Mesothelial cell of epicardium (in vitro differentiated cells): ENCODE measurements at places on chromosomes 5 and 9.

- DNase-seq, result no peak
Observed at GRCh38 chr5:36881807-36882206, 5.2 kb downstream of the NIPBL start.

GRCh38 chr5:62780230-62780629, 201.6 kb downstream of the LRRC70 start:
- DNase-seq, result no peak

- no peak for DNase-seq
Observed at GRCh38 chr5:118611332-118611945, 376.9 kb downstream of the DTWD2 start.

GRCh38 chr9:95574866-95575553, 58.2 kb upstream of the PTCH1 start:
- DNase-seq, result no peak

DNA sequence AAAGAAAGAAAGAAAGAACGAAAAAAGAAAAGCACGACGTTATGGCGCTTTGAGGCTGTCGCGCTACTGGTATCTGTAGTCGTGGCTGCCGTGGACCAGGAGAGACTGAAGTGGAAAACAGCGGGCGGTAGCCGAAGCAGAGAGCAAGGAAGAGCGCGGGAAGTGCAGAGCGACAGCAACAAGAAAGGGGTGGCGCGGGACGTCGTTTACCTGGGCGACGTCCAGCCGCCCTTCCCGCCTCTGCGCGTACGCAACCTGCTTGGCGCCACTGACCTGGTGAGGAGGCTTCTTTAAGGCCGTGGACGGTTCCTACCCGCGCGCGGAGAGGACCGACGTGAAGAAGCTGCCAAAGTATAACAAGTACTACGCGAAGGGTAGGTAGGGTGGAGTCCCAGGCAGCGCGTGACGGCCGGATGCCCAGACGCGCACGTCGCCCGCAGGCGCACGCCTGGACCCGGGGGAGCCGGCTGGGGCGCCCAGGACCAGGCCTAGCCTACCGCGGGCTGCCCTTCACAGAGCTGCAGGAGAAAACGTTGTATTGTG, 15.4 kb downstream of the CCL28 start:
- no peak for DNase-seq

DNA sequence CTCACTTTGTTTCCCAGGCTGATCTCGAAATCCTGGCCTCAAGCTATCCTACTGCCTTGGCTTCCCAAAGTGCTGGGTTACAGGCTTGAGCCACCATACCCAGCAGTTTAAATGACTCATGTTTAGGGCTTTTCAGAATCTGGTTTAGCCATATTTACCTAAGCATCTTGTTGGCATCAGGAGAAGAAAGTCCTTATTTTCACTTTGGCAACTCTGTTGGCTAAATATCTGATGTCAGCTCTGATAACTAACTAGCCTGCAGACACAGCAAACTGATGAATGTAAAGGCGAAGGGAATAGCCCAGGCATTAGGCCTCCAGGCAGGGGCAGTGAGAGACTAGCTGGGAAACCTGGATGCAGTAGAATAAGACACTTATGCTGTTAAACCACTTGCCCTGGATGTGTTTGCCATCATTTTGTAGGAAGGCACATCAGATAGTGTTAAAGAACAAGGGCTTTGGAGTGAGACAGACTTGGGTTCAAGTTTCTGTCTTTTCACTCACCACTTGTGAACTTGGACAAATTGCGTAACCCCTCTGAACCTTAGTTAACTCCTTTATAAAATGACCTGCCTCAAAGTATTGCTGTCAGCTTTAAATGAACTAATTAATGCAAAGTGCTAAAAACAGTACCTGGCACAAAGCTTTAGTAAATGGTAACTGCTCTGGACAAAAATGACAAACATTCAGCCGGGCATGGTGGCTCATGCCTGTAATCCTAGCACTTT, 34.7 kb upstream of the GARNL3 start:
- DNase-seq, result no peak

DNA sequence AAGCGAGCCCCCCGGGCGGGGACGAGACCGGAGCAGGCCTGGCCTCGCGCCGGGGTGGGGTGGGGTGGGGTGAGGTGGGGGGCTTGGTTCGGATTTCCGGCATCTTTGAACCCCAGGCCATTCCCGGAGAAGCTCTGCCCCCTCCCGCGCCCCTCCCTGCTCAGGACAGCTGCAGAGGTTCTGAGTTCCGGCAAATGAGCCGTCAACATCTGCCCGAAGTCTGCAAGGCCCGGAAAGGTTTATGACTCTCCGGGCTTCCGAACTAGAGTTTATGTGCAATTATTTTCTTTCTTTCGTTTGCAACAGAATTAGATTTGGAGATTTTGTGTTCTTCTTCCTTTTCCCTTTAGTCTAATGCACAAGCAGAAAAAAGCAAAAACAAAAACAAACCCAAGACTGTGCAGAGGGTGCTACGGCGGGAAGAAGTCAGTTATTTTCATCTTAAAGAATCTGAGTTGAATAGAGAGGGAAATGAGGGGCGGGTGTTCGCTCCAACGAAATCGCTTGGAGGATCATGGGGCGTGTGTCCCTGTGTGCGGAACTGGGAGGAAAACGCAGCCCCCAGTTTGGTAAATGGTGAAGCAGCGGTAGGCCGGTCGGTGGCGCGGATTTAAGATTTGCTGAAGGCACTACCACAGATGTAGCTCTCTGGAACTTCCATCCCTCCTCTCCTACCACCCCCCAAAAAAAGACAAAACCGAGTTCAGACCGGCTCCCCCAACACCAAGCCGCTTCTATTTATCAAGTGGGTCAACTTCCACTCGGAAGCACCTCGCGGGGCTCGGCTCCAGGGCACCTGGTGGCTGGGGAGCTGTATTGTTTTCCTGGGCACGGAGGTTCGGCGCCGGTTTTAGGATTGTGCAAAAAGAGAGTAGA, 4.8 kb downstream of the LHX2 start:
- DNase-seq, result no peak

DNA sequence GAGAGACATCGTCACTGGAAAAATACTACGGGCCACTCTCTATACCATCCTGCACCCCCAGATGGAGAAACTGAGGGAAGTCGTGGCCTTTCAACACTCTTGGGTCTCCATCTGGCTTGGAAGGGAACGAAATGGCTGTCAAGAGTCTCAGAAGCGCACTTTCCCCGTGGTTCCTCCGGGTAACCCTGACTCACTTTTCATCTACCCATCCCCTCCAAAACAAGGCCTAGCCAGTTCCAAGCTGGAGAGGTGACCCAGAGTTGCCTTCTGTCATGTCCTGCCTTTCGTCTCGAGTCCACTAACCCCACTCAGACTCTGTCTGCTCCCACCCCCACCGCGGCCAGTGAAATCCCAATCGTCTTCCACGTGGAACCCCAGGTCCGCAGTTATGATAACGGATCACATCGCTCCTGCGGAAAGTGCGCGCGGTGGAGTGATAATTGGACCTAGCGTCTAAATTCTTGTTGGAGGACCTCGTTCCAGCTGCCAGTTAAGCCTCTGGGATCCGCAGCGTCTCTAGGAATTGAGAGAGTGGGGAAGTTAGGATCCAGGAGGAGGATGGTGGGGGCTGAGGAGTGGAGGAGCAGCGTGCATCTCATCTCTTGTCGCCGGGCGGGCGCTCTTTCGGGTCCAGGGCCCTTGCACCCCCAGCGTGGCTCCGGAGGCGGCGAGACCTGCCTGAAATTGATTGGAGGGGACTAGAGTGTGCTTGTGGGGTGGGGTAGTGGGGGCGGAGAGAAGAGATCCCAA, 4.6 kb downstream of the CDKN2A start:
- DNase-seq, result no peak

- no peak for DNase-seq
Observed at GRCh38 chr9:81822967-81823366, 105.3 kb upstream of the SPATA31D4 start.

DNA sequence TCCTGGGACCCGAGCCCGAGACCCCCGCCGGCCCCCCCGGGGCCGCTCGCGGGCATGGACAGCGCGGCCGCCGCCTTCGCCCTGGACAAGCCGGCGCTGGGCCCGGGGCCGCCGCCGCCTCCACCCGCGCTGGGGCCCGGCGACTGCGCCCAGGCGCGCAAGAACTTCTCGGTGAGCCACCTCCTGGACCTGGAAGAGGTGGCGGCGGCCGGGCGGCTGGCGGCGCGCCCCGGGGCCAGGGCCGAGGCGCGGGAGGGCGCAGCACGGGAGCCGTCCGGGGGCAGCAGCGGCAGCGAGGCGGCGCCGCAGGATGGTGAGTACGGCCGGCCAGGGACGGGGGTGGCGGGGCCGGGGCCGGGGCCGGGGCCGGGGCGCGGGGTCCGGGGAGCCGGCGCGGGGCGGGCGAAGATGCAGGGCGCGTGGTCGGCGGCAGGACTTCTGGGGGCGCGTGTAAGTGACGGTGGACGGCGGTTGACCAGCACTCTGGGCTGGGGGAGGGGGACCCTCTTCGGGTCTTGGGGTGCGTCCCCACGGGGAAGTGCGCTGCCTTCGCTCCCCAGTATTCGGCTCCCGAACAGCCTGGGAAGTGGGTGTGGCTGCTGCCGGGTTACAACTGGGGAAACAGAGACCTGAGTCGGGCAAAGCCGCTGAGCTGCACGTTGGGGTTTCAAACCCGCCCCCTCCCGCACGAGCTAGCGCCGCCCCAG, 520 bp downstream of the PRRX2 start:
- no peak for DNase-seq

DNA sequence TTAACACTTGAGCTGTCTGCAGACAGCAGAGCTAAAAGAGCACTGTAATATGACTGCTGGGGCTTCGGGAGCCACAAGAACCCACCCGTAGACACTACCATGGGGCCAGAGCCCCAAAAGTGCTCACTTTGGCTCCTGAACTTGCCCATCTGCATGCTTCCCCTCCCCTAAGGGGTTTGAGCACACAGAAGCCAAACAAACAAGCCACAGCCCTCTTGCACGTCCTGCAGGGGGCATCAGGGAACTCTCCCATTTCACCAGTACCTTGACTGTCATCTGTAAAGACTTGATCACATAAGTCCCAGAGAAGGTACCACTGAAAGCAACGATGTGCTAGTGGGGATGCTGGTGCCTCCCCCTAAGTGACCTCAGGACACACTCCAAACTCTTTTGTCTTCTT, 681.8 kb downstream of the SEMA5A start:
- no peak for DNase-seq

GRCh38 chr9:103669296-103669695, 424.8 kb upstream of the SMC2 start:
- DNase-seq, result no peak

- no peak for DNase-seq
Observed at GRCh38 chr9:92942688-92943616, 4.4 kb upstream of the FGD3 start.

DNA sequence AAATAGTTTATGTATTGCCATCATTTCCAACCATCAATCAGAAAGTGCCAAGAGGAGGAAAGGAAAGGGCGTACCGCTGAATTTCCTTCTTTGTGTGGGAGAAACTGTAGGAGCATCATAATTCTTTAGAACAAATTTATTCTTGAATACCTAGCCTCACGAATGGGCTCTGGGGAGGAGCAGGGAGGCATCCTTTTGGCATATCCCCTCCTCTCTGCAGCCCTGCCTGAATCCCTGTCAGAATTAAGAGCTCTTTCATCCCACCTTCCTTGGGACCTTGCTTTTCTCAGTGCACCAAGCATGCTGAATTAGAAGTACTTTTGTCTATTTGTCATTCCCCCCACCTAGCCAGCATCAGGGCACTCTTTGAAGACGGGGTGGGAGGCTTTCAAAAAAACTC, 189.4 kb downstream of the MAPKAP1 start:
- DNase-seq, result no peak

GRCh38 chr5:116032094-116032517, at the start of gene ARL14EPL:
TSS of gene ARL14EPL (plus strand) at chr5:116032472. CDS start at chr5:116051466, 18,994 bp downstream.
- DNase-seq, result no peak

GRCh38 chr5:154714266-154714986, 40.8 kb upstream of the LARP1 start:
- DNase-seq, result no peak

GRCh38 chr5:108003178-108003577, 332.4 kb upstream of the EFNA5 start:
- no peak for DNase-seq

DNA sequence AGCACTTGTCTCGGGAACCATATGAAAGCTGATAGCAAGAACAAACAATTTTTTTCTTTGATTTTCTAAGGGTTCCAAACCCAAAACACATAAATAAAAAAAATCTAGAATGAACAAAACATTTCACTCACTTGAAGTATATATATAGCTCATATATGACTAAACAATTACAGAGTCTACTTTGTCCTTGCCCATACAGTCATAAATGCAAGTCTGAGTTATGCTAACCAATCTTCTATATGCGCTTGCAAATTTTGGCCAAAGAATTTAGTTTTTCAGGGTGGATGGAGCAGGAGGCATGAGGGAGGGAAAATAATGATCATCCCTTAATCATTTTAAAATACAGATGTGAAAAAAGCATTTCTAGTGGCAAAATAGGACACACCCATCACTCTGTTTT, 370.1 kb downstream of the BNC2 start:
- DNase-seq, result no peak

GRCh38 chr5:154461531-154461930, 15.7 kb downstream of the SAP30L start:
- DNase-seq, result no peak

DNA sequence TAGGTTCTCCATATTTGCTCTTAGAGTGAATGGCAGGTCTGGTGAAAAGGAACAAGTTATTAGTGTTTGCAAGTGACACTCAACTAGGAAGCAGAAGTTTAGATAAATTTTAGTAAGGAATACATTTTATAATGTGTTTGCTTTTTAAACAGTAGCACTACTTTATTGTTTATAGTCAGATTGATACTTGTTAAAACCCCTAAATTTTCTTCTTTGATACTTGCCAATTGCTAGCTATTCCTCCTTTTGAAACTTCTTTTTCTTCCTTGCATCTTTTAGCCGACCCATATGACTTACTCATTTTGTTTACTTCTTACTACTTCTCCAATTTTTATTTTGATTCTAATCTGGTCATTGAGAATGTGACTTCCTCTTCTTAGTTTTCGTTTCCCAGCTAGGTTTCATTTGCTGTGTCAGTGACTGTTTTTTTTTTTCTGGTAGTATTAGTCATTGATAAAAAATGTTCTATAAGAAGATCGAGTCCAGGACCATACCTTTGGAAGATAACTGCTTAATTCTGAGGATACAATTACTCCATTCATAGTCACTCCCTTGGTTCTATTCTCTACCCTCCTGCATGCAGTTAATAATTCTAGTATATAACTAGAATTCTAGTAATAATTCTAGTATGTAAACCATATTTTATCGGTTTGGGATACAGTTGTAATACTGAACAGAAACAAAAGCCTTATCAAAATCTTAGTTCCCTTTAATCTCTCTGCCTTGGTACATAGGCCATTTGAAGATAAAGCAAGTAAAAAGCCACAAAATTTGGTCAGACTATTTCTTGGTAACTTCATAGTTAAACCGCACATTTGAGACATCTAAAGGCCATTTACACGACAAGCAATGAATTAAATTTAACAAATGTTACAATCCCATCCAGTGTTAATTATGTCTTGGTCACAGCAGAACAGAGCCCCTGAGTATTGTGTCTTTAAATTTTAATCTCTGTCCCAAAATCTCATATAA, 2.8 kb upstream of the RICTOR start:
- no peak for DNase-seq

- no peak for DNase-seq
Observed at GRCh38 chr5:173531863-173532262, 84.6 kb downstream of the BOD1 start.

DNA sequence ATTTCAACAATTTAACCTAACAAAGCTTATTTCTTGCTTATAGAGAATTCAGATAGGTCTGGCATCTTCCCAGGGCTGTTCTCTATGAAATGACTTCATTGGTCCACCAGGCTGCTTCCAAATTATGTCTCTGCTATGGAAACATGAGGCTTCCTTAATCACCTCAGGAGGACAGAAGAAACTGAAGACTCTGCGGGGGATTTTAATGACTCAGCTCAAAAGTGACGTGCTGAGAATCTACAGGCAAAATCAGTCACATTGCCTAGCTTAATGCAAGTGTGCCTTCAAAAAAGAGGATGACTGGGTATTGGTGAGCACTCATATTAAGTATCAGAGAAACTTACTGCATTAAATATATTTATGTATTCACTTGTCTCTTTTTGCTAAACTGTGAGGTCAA, 315.5 kb upstream of the RGMB start:
- DNase-seq, result no peak
